IPS-NIHi11 (cell line): ENCODE measurements at places on chromosomes 2 and 18.

DNA sequence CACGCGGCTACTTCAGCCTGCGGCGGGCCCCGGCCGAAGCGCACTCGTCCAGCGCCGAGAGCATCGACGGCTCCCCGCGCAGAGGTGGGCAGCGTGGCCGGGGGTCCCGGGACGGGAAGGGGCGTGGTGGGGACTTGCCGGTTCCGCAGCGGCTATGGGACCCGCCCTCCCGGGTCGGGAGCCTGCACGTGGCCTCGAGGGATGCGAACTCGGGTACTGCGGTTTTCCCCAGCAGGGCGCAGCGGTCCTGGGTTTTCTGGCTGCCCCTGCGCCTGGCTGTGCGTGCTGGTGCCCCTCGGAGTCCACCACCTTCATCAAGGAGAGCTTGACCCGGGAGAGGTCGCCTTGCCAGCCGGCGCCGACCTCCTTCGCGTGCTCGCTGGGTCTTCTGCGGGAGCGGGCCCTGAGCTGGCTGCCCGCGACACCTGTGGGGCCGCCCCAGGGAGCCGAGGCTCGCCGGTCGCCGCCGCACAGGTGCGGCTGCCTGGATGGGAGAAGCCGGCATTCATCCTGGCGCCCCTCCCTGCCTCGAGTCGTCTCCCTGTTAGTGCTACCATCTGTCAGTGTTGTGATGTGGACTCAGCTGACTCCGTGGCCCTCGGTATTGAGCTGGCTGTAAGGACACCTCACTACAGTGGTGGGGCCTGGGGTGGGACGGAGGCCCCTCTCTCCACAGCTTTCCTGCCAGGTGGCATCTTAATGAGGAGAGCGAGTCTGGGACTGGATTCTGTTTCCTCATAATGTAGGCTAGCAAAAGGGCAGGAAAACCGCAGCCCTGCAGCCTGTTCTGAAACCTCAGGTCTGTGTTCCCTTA, 177.3 kb downstream of the AGAP1 start:
- peak; percentile 24 for DNase-seq

GRCh38 chr2:187982668-187983067, 309.0 kb upstream of the GULP1 start:
- no peak for DNase-seq

GRCh38 chr2:219076253-219076652, 15.5 kb upstream of the IHH start:
- DNase-seq = no peak

DNA sequence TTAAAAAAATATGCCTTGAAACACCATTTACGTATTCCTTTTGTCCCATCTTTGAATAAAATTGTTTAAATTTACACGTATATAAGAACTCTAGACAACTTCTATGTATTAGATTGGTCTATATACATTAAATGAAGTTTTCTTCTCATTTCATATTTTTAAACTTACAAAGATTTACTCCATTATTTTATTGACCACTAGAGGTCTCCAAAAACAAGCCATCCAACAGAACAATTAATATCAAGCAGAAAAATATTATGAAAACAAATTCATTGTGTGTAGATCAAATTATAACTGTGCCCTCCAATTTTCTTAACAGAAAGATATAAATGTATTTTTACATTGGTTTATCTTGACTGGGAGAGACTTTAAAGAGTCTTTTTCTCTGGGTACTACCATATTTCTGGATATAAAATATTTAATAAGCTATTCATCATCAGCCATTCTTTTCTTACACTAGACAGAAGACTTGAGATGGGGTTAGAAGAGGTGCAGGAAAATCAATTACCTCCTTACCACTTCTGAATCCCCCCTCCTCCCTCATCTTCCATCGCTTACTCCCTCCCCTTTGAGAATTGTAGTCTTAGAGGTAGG, 66.5 kb downstream of the DPP4 start:
- DNase-seq = no peak

DNA sequence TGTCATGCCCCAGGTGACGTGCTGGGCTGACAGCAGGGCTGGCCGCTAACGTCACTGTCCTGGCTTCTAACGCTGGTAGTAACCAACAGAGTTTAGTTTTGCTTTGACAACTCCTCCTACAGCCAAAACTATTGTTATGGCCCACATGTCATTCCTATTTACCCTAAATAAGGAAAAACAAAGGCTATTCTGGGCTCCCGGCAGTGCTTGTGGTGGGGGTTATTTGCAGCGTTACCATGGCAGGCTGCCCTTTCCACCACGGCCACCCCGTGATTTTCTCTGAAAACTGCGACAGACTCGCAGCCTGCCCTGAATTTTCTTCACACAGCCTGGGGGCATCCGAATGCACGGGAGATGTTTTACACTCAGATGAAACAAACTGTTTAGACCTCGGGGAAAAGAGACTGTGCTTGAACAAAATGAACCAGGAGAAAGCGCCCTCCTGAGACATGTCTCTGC, 115.2 kb downstream of the FAM210A start:
- DNase-seq = no peak

GRCh38 chr2:203648273-203648672, 58.2 kb upstream of the CD28 start:
- DNase-seq = no peak

DNA sequence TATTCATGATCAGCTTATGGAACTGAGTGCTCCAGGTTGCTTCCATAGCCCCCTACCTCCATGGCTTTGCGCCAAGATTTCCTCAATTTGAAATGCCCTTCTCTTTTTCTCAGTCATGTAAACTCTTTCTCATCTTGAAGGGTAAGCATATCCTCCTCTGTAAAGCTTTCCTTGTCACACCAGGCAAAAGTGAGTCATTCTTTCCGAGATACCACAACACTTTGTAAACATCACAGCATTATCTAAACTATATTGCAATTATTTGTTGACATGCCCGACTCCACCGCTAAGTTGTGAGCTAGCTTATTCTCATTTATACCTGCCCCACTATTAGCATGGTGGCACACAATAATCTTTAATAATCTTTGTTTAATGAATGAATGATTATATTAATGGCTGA, 419.5 kb upstream of the CHST9 start:
- DNase-seq = no peak

- DNase-seq = no peak
These were observed 139.8 kb upstream of the ZC3H15 start for GRCh38 chr2:186346216-186346615.

- DNase-seq = no peak
These were observed 84.9 kb downstream of the ACKR3 start for GRCh38 chr2:236654496-236654895.

GRCh38 chr2:6919901-6920742, 2.9 kb downstream of the RNF144A start:
- DNase-seq = no peak

GRCh38 chr2:20235655-20236305, 10.8 kb upstream of the SDC1 start:
- no peak for DNase-seq

- DNase-seq = no peak
These were observed 40.5 kb downstream of the PREPL start for GRCh38 chr2:44320832-44321231.

- DNase-seq = no peak
These were observed 50.3 kb upstream of the ETAA1 start for GRCh38 chr2:67346718-67347407.

GRCh38 chr18:11721720-11722119, 32.7 kb downstream of the GNAL start:
- DNase-seq = no peak

DNA sequence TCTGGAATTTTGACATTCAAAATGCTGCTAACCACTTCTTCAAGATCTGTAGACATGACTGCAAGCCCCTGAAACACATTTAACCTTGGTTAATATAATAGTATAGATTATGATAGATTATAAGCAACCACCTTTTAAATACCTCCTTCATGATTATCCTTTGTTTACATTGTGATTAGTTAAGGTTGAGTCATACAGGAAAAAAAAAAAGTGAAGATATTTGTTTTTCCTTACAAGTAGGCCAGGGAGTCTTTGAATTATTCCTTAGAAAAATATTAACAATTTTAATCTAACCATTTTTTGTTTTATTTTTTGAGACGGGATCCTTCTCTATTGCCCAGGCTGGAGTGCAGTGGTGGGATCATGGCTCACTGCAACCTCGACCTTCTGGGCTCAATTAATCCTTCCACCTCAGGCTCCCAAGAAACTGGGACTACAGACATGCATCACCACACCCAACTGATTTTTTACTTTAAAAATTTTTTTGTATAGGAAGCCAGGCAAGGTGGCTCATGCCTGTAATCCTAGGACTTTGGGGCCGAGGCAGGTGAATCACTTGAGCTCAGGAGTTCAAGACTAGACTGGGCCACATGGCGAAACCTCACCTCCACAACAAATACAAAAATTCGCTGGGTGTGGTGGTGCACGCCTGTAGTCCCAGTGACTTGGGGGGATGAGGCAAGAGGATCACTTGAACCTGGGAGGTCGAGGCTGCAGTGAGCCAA, 99.4 kb downstream of the SLC39A10 start:
- no peak for DNase-seq

DNA sequence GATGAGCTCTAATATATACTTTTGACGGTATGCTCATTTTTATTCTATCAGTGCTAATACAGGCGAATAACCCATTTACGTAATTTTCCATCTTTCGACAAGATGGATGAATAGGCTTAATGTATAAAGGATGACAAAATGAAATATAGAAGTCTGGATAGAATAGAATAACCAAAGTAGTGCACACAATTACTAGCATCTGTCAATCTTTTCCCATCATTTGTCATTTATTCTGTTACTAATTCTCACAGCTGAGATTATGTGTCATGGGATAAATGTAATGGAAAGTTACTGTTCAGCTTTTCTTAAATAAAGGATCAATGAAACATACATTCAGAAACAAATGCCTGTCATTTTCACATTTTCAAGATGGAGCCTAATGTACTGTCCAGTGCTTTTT, 548.6 kb downstream of the LRRTM4 start:
- no peak for DNase-seq

DNA sequence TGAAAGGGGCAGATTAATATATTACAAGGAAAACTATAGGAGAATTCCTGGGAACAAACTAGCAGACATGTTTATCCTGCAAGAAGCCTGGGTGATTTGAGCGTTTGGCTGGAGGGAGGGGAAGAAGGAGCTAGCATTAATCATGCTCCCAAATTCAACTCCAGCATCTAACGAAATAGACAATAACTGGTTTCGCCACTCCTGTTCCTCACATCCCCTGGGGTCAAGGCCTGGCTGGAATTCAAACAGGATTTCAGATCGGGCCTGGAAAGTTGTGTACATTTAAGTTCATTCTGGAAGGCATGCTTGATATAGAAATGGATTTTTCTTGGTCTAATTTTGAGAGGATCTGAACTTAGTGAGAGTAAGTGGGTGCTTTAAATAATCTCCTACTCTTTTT, 126.1 kb upstream of the CTAGE1 start:
- DNase-seq = no peak

DNA sequence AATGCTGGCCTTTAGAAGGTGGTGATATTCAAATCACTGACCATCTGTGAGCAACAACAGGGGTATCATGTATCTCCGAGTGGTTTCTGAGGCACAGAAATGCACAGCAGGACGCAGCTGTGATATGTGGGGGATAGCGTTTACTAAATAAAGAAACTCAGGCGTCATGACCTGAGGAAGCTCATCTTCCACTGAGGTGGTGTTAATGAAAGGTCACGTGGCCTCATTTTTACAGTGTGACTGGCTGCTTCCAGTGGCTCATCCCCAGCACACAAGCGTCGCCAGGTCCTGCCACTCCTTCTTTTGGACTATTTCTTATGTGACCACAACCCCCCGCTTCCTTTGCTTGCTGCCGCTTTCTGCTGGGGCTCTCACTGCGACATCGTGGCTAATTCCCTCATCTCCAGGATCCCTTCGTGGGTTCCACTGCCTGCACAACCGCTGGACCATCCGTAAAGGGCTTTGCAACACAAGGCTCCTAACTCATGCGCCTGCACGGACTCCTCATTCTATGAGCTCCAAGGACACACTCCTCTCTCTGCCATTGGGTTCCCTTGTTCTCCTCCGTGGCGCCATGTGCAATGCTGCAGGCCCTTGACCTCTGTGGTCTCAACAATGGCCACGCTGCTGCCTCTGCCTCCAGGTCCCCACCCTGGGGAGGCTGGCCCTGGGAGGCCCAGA, 109.3 kb downstream of the MBP start:
- DNase-seq = no peak
